ENCODE measurements at places on chromosomes 1 and 21.

DNA sequence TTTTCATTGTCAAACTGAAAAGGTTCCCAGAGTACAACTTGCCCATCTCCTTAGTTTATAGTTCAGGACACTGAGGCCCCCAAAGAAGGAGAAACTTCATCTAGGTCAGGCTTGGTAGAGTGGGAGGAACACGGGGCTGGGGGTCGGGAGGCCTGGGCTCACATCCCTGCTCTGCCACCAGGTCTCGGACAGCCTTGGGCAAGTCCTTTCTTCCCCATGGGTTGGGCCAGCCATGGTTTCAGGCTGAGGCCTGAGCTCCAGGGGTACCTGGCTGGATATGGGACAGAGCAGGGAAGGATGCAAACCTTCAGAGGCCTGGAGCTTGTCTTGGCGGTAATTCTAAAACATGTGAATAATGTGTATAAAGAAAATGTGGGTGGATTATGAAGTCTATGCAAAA is 17.0 kb downstream of the FOXO6 start:
- DNase-seq = no peak

DNA sequence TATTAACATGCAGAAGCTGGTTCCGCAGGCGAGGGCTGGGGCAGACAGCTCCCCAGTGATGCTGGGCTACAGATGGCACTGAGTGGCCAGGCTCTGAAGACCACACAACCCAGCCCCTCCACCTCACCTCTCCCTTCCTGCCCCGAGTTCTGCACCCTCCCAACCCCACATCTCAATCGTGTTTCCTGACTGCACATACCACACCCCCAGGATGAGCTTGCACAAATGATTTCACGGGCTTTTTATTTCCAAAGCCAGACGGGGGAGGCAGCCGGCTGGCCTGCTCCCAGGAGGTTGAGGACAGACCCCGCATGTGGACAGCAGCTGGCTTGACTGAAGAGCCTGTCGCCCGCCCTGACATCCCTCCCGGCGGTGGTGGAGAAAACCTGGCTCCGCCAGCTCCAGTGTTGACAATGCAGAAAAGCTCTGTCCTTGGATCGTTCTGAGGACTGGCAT is 21.4 kb upstream of the ALDH4A1 start:
- DNase-seq = no peak

DNA sequence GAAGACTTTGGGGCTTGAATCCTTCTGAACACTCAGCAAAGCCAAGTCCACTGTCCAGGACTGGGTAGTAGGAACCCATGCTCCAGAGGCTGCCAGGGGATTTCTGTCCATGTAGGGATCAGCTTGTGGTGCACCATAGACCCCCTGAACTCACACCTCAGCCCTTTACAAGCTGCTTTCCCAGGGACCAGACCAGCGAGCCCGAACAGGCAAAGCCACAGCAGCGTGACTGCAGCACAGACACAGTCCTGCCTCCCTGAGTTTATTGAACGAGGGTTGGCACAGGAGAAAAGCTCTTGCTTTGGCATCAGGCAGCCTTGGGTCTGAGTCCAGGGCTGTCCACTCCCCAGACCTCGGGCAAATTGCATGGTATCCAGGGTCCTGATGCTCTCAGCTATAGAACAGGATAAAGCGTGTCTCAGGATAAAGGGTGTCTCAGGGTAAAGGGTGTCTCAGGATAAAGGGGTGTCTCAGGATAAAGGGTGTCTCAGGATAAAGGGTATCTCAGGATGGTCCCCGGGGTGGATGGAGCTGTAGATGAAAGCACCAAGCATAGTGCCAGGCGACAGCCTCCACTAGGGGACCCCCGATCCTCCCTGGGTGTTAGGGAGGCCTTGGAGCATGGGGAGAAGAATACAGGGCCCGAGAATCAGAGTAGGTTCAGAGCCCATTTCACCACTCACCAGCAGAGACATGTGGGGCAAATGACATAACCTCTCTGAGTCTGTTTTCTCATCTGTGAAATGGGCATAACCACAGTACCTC is 648.8 kb downstream of the NPHP4 start:
- no peak for DNase-seq

DNA sequence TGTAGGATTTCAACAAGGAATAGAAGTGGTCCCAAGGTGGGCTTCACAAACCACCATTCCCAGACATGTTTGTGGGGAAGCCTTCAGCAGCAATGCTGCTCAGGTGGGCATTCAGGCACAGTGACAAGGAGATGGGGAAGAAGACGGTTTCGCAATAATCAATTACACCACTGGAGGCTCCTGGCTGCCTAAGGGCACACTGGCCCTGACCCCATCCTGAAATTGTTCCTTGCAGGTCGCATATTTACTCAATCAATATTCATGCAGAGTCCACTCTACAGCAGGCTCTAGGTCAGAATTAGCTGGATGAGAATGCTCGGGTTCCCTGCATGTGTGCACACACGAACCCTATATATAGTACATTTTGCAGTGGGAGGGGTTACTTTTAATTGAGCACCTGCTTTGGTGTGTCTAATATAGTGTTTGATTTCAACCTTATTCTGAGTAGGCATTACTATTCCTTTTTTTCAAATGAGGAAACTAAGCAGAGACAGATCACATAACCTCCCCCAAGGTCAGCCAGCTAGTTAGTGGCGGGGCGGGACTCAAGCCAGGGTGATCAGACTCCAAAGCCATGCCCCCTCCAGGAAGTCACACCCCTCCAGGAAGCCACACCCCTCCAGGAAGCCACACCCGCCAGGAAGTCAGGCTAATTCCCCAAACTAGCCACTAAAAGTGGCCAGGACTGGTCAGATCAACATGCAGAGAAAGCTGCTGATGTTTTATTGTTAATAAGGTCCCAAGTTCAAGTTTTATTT is 106.5 kb downstream of the HLCS start:
- peak; percentile 36 for DNase-seq

DNA sequence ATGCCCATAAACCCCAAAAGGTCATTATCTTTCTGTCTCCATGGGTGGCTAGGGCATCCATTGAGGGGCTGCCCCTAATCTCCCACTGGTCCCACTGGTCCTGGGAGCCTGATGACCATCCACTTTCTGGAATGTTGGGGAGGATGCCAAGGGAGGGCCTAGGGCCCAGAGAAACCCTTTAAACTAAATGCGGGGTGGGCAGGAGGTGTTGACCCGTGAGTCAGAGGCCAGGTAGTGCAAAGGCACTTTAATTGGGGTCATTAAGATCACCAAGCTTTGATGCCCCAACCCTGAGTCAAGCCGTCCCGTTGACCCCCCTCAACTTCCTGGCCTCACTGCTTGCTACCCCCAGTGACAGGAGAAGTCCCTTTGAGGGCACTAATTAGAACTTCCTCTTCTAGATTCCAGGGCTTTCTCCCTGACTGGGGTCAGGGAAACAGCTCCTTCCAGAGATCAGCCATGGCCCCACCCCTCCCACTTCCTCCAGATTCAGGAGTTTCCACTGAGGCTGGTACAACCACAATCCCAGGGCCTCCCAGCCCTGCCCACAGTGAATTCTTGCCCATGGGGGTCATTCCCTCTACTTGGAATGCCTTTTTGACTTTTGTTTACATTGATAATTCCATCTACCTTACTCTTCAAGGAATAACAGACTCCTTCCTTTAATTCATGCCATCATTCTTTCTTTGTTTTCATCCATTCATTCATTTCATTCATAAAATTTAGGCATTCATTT is 15.5 kb upstream of the SERINC2 start:
- DNase-seq = no peak

DNA sequence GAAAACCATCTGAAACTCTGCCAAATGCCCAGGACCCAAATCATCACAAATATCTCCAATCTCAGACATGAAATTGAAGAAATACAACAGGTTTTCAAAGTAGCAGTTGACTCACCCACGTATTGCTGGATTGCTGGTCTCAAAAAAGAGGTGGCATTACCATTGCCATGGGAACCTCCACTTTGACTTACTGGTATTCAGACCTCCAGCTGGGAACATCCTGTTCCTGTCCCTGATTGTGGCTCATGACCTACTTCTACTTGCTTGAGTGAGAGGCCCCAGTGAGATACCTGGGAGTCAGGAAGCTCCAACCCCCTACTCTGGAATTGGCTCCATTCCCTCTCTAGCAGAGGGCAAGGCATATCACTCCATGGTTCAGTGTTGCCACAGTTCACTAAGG is 64.6 kb downstream of the NMNAT2 start:
- no peak for DNase-seq

DNA sequence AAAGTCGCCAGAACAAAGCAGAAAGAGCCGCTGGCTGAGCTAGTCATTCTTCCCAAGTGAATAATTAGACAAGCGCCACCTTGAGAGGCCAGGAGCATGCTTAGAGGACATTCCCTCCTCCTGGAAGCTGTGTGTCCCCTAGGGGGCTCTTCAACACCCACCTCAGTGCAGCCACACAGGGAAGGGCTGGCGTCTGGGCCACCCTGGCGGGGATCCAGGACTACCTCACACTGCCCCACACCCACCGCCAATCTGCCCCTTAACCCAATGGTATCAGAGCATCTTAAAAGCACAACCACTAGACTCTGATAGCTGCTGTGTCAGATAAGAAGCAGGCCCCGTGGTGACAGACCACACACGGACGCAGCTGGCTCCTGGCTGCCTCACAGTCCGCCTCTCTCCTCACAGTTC is 24.9 kb downstream of the SETD4 start:
- no peak for DNase-seq

DNA sequence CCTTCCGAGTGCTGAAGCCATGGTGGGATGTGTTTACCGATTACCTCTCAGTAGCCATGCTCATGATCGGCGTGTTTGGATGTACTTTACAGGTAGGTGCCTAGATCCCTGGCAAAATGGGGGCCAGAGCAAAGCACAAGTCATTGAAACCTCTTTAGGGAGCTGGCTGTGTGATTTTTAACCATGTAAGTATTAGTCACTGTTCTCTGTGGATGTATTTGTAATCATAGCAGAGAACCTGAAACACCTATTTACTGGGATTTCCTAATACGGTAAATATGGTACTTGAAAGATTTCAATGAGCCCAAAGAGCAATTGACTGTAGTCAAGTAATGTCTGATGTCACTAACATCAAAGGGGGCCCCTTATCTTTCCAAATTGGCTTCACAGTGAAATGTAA is 53.6 kb downstream of the LRRC8C start:
- DNase-seq = no peak

GRCh38 chr1:27057801-27058625 is 45.4 kb upstream of the TENT5B start:
- no peak for DNase-seq

DNA sequence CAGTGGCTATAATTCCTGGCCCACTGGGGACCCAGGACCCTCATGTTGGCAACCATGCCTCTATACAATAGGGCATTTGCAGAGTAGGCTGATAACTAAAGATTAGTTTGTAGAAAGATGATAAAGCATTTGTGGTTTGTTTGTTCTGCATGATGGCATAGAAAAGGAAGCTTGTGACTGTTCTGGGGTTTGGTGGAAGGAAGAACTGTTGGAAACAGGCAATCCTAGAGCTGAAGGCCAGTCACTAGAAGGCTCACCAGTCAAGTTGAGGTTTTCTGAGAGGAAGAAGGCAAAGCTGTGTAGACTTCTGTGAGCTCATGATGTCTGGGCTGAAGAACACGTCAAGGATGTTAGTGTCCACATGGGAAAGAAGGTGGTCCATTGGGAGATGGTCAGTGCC is 140.3 kb upstream of the VANGL1 start:
- DNase-seq = no peak

- no peak for DNase-seq
Observed at GRCh38 chr1:19617376-19617775, 26.7 kb upstream of the NBL1 start.

GRCh38 chr1:5744341-5744740 is 247.9 kb downstream of the NPHP4 start:
- no peak for DNase-seq

DNA sequence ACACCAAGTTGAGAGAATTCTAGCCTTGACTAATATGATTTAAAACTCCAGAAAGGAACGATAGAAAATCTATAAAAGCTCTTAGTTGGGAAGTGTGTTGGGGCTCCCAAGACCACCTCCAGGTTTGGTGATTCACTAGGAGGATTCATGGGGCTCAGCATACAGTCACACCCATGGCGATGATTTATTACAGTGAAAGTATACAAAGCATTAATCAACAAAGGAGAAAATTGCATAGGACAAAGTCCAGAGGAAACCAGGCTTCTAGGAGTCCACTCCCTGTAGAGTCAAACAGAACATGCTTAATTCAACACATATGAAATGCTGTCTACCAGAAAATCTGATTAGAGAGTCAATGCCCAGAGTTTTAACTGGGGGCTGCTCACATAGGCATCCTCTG is 4.8 kb downstream of the CDCA8 start:
- DNase-seq = no peak

Data from CD4-positive, alpha-beta T cell treated with Interleukin-4 for 4 hours (primary cell).